ENCODE measurements at places on chromosomes 7 and 10.

DNA sequence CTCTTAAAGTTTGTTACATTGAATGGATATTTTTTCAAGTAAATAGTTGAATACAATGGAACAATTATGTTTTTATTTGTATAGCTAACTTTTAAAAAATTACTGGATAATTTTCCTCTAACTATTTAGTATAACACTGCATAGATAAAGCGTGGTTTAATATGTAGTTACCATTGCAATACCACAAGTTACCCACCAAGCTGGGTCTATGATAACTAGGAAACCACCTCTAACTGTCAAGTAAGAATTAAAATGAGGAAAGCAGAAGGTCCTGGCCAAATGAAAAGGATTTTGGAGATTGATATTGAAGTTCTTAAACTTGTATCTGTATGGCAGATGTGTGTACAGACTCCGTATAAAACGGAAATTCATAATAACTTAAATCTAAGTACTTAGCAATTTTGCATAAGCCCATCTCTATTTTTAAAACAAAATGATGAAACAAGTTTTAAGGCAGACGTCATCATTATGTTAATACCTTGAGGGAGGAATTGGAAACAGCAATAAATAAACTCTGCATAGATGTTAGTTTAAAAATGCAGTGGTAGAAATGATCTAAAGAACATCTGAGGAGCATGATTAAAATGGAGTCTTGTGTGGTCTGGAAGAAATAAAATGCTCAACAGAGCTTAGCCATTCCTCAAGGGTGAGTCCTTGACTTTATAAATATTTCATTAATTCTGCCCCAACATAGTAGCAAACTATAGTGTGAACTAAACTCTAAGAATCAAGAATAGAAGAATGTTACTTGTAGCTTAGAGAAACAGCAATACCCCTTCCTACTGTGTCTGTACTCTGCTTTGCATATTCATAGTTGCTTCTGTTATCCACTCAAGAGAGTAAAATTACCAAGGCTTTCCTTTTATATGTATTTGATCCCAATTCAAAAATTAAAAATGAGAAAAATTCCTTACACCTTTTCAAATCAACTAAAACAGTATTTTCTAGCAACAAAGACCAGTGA lies 206.4 kb upstream of the FERD3L start:
- DNase-seq: no peak

GRCh38 chr10:130160775-130161174 lies 24.6 kb downstream of the GLRX3 start:
- DNase-seq: no peak

GRCh38 chr10:7243873-7244272 lies 167.0 kb downstream of the SFMBT2 start:
- DNase-seq: no peak

DNA sequence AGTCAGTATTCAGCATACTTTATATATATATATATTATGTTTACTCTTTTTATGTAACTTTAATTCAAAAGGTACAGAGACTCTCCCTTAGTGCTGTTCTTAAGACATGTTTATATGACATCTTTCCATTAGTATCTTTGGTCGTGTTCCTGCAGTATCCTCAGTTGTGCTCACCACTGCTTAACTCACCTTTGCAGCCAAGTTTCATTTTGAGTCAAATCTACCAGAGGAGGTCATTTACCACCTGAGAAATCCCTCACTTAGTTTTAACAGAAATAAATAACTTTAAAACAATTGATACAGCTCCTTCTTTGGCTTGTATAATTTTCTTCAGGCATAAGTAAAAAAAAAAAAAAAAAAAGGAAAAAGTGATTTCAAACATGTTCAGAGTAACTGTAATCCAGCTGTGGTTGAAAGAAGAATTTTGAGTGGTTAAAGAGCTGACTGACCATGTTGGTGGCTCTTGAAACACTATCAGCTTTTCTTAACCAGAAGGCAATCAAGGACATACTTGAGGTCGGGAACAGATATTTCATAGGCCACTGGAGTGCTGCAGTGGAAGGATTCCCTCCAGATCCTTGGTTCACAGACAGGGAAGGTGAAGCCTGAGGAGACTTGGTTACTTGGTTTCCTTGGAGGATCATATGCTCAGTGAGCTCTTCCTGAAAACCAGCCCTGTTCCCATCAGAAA lies 116.8 kb downstream of the AUTS2 start:
- DNase-seq: no peak

DNA sequence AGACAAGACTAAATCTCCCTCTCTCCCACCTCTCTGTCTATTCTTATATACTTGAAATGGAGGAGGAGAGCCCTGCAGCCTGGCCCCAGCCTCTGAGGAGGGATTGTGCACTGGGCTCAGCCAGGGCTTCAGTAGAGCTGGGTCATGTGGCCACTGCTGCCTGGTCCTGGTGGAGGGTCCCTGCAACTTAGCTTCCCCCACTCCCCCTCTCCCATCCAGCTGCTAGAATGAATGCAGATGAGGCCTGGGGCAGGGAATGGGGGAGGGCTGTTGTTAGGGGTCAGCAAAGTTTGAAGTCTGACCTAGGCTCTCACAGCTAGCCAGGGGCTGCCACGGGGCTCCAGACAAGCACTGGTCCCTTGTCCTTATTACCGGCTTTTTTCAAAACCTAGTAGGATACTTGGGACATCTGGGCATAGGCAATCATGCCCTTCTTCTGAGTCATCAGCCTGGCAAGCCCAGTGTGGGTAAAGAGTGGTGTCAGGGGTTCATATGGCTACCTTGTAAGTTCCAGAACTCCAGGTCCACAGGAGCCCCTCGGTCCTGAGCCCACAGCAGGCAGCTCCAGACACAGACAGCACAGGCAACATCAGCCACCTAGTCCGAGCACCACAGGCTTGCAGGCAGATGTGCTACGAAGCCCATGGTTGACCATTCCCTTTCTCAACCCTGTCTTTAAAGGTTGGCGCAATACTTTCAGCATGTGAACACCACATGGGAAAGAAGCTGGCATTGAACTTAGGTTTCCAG lies 12.8 kb upstream of the CXCL12 start:
- DNase-seq: peak; percentile 22

- no peak for DNase-seq
These were observed 25.3 kb downstream of the SLC29A3 start for GRCh38 chr10:71344154-71344925.

DNA sequence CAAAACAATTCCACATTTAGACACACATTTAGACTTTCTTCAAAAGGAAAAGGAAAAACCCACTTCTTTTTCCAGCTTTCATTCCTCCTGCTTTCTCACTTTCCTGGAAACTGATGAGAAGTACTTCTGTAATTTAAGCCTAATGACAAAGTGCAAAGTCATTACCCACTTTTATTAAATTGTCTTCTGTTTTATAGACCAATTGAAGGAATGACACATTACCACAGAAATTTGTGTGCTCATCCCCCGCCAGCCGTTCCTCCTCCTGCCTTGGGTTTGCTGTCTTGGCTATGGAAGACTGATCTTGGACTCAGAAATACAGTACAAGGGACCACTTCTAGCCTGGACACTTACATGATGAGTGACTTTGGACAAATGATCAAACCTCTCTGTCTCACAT lies 717.8 kb downstream of the SORCS3 start:
- DNase-seq: no peak

DNA sequence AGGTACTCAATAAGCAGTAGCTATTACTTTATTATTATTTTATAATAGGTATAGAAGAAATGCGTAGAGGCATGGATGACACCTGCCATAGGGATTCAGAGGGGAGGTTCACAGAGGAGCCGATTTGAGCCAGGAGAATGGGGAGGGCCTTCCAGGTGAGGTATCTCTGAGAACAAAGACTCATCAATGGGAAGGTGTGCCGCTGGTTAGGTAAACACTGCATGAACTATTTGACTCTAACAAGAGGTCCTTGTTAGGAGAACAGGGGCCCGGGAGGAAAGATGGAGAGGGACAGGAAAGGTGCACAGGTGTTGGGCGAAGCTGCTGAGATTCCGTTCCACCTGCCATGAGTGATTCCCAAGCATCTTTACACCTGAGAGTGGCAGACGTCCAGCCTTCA lies 41.8 kb upstream of the TMEM273 start:
- no peak for DNase-seq

GRCh38 chr10:127194599-127194998 lies 1.8 kb downstream of the INSYN2A start:
- no peak for DNase-seq

DNA sequence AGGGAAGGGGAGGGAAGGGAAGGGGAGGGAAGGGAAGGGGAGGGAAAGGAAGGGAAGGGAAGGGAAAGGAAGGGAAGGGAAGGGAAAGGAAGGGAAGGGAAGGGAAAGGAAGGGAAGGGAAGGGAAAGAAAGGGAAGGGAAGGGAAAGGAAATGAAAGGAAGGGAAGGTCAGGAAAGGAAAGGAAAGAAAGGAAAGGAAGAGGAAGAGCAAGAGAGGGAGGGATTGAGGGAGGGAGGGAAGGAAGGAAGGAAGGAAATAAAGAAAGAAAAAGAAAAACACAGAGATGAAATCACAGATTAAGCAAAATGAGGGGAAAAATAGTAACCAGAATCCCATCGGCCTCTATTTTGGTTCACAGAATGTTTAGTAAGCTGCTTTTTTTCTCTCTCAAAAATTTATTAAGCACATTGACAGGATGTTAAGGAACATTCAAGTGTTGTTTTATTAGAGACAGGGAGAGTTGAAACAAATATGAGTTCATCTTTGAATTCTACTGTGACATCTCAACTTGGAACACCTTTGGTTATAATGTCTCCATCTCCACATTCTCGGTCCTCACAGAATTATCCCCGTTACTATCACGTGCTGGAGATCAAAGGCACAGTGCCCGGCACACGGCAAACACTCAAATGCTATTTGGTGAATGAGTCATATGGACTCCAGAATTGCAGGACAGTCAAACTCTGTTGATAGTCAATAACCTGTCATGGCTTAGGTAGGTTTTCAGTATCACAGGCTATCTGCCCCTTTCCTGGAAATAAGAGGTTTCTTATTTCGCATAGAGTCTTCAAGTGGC lies 52.4 kb downstream of the ABCB1 start:
- no peak for DNase-seq
